GM10248 (cell line): ENCODE measurements at places on chromosomes 5 and 9.

GRCh38 chr5:87327998-87328397, 60.3 kb downstream of the RASA1 start:
- DNase-seq, result no peak

- DNase-seq, result no peak
These were observed 1.6 kb downstream of the RFESD start for GRCh38 chr5:95647886-95648860.

- peak; percentile 38 for DNase-seq
These were observed 174.5 kb upstream of the SLC12A2 start for GRCh38 chr5:127909066-127909465.

DNA sequence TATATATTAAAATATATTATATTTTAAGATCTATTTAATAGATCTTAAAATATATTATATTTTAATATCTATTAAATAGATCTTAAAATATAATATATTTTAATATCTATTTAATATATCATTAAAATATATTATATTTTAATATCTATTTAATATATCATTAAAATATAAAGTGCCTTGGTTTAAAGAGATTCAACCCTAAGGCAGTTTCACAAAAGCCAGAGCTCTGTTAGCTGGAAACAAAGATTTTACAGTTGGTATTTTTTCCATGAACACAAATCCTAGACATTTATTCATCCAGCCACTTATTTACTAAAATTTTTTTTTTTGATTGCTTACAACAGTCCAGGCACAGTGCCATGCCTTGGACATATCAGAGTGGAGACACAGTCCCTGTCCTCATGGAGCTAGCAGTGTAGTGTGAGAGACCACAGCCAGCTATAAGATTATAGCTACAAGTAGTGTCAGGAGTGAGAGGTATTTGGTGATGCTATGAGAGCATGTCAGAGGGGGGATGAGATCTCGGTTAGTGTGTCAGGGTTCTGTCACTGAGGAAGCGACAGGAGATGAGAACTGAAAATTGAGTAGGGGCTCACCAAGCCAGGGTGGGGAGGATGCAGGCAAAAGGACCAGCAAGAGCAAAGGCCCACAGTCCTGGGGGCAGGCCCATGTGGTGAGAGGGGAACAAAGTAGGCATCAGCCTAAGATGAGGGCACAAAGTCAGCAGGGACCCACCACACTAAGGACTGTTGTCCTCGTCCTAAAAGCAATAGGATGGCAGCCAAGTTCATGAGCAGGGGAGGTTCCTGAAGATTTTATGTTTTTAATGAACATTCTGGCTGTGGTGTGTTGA, 74.5 kb downstream of the FBXO38 start:
- DNase-seq, result no peak

DNA sequence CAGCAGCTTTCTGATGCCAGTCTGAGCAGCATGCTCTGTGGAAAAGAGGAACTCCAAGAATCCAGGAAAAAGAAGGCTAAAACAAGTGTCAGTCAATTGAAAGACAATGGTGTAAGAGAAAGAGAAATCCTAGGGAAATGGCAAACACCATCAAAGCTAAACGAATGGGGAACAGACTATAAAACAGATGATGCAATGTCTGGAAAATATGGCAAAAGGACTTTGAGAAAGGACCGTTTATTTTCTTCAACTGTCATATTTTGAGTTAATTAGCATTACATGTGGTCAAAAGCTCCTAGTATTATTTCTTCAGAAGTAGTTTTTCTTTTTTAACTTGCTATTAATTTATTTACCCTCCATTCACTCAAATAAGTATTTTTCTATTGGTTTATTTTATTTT, 465.2 kb downstream of the LRRC70 start:
- DNase-seq, result no peak

DNA sequence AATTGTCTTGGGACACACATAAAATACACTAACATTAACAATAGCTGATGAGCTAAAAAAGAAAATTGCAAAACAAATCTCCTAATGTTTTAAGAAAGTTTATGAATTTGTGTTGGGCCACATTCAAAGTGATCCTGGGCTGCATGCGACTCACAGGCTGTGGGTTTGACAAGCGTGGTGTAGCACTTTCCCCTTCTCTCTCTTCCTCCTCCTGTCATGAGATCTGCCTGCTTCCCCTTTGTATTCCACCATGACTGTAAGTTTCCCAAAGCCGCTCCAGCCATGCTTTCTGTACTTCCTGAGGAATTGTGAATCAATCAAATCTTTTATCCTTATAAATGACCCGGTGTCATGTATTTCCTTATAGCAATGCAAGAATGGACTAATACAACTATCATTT, 178.0 kb downstream of the TLR4 start:
- no peak for DNase-seq
